ENCODE measurements at places on chromosomes 3 and 15.

- DNase-seq: no peak
Measured at GRCh38 chr3:100358413-100358812, 23.9 kb downstream of the NIT2 start.

GRCh38 chr15:36356978-36357601, 222.3 kb upstream of the CDIN1 start:
- DNase-seq: peak; percentile 39

GRCh38 chr3:62559831-62560445, 186.6 kb upstream of the FEZF2 start:
- no peak for DNase-seq

- no peak for DNase-seq
Measured at GRCh38 chr15:63977119-63977518, 69.2 kb downstream of the DAPK2 start.

- DNase-seq: no peak
Measured at GRCh38 chr3:15042936-15043335, 22.2 kb downstream of the MRPS25 start.

DNA sequence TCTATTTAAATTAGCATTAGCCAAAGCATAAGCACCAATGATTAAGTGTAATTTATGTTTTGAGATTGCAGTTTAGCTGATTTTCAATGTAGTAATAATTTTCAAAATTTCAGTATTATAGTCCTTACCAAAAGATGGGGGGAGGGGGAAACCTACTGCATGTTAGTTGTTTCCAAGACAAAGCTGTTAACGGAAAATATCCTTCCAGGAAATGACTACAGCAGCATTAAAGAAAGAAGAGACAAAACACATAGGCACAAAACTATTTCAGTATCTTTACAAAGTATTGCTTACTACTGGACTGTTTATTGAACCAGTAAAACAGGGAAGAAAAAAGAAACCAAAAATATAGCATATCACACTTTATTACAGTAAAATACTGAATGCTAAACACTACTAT, 10.5 kb downstream of the BNIP2 start:
- DNase-seq: no peak

DNA sequence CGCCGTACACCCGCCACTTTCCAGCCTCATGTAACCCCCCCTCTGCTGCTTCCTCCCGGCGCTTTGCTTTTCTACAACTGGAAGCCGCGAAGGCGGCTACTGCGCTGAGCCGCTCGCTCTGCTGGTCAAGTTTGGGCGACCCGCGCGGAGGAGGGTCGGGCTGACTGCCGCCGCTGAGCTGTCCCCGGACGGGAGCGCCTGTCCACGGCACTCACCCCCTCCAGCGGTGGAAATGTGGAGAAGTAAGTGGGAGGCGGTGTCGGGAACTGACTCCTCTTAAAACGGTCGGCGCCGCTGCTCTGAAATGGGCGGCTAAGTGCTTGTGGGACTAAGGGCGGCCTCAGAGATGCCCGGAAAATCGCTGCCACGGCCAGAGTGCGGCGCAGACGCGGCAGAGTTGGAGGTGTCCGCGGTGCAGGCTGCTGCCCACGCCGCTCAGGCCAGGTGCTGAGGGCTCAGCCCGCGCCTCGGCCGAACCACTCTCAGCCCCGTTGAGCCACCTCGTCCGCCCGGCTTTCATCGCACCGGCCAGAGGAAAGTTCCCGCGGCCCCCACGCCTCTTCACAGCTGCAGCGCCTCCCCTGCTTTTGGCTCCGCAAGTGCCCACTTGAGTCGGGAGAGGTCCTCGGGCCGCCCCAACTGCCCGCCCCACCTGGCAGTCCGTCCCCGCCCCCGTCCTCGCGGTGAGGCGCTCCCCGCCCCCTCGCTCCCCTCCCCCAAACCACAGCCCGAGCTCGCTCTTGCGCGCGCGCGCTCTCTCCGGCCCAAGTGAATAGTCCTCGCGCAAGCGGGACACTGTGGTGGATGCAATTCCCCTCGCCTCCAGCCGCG, at the start of gene EPHA6:
EPHA6 (plus strand) TSS at position 775 of the 831 bp plus-strand sequence.
- DNase-seq: no peak

- no peak for DNase-seq
Measured at GRCh38 chr3:194407423-194407822, 8.4 kb upstream of the GP5 start.

DNA sequence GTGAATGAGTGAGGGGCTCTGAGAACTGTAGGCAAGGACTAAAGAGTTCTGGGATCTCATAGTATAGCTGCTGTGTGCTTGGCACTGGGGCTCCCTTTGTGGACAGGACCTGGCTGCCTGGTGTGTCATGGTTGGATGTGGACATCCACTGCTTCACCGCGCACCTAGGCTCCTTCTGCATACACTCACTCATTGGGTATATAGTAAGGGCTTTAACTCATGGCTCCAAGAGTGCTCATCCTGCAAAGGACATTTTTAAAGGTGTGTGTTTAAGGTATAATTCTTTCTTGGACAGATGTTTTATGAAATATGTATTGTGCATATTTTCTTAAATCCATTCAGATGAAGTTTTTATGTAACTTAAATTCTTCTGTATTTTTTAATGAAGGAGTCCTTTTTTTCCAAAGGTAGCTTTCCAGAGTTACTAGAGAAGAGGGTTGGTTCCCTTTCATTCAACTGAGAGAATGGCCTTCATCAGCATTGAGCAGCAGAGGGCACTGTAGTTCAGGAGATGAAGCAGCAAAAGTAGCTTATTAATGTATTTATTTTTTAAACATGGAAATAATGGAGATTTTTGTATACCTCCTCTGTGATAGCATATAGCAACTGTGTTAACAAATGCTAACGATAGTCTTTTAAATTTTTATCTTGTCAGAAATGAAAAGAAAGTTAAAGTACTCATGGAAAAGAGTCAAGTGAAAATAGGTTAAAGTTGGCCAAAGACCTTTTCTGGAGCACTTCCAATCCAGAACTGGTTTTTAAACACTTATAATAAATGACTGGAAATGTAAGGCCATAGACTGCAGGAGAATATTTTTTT, 25.2 kb downstream of the OXNAD1 start:
- DNase-seq: peak; percentile 67

DNA sequence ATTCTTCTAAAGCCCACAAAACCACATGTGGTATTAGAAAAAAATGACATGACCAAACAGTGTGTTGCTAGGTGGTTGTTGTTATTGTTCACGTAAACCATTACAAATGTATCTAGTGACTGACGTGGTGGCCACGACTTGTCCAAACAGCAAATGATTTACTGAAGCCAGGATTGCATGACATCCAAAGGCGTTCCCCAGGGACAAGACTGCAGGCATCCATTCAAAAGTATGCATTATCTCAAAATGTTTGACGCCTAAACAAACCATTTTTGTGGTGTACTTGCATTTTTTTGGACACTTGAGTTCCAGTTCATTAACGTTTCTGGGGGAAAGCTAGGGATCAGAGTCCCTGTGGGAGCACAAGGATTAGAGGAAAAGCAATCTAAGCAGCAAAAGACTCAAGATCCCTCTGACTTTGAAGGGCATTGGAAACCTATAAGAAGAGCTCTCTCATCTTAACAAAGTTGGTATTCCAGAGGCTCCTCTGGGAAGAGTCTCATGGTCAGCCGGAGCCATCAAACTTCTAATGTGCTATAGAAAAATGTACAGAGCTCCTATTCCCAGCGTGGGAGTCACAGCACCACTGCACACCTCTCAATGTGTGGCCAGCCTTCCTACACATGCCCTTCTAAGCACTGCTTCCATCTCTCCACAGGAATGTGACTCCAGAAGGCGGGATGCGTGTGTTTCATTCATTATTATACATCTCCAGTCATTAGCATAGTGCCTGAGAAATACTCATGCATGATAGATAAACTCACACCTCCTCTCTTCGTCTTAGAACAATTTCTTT, 62.9 kb downstream of the FBN1 start:
- DNase-seq: no peak

DNA sequence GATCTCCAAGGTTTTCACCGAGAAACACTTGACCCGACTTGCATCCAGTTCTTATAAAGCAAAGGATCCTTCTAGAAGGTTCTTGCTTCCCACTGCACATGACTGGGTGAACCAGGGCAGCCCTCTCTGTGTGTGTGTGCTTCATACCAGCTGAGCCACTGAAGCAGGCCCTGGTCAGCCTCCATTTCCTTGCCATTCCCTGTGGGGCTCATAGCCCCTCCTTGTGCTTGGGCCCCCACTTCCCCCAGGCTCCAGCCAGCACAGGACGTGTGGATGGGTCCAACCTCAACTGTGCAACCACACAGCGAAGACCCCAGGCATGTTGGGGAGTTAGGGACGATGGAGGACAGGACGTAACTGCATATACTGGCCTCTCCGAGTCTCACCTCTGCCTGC, 15.5 kb downstream of the KLF15 start:
- DNase-seq: no peak
